ENCODE measurements at places on chromosomes 12 and 14.
A peak's percentile ranks its signal among the peaks of the same experiment; 100 is the strongest.

- DNase-seq: no peak
These were observed 11.3 kb upstream of the SLC41A2 start for GRCh38 chr12:104969343-104969742.

- DNase-seq: no peak
These were observed 126.5 kb downstream of the TSPAN9 start for GRCh38 chr12:3203713-3204112.

GRCh38 chr14:99981806-99982205, 83.4 kb upstream of the EVL start:
- no peak for DNase-seq

GRCh38 chr12:53381731-53382630, 2.0 kb downstream of the SP1 start:
- DNase-seq: peak; percentile 20

DNA sequence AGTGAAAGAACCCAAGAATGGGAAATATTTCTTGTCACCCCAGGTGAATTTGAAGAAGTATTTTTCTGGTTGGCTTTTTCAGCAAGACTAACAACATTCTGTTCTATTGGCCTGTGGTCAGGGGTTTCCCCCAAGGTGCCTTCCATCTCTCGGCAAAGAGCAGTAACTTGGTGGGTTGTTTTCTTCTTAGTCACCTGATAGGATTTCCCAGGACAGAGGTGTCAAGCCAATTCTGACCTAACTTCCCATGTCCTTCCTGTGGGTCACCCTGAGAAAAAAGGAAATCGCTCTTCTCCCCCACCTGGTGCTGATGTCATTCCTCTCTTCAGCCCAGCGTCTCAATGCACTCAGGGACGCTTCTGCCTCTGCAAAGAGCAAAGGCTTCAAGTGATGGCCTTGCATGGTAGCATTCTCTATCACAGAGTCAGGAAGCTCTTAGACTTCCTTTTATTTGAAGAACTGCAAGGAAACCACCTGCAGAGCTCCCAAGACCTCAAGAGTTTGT, 16.1 kb upstream of the IFNG start:
- peak; percentile 60 for DNase-seq
